Astrocyte (in vitro differentiated cells and primary cell): ENCODE measurements at places on chromosomes 16 and 17.
A peak's percentile ranks its signal among the peaks of the same experiment; 100 is the strongest.

DNA sequence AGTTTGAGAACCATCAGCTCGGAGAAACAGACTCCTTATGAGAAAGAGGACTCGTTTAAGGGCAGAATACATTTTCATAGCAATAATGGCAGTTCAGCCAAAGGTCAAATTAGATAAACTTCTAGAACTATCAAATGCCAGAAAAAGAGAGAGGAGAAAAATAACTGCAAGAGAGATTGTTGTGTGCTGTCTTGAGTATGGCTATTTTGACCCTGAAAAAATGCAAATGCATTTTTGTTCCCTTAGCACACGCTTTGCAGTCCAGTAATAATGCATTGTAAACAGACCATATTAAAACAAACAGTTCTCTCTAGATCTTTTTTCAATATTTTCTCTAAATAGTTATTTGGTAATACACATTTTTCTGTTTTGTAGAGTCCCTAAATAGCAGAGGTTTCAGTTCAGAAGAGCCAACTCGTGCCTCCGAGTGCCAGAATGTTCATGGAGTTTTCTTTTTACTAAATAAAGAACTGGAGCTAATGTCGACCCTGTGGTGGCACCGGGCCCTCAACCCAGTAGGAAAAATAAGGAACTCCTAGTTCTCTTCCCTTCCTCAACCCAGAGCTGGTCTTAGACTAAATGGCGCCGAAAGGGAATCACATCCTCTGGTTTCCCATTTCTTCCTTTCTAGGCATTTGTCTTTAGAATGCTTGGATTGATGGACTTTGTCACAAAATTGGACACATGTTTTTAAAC is 298.0 kb downstream of the MAP2K4 start:
- no peak for DNase-seq

DNA sequence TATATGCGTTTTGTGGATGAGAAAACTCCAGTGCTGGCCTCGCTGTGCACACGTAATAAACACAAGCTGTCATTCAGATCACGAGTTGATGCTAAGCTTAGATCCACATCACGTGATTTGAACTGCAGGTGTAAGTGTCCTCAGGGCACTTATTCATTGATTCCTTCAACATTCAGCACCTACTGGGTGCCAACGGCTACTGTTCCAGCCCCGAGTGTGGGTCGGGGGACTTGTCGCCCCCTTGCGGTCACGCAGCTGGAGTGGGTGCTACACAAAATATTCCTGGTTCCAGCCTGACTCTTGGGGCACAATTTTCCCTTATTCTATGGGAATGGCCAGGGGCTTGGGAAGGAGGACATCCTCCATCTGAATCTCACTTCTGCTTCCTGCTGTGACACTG is 29.9 kb upstream of the GINS2 start:
- no peak for DNase-seq

DNA sequence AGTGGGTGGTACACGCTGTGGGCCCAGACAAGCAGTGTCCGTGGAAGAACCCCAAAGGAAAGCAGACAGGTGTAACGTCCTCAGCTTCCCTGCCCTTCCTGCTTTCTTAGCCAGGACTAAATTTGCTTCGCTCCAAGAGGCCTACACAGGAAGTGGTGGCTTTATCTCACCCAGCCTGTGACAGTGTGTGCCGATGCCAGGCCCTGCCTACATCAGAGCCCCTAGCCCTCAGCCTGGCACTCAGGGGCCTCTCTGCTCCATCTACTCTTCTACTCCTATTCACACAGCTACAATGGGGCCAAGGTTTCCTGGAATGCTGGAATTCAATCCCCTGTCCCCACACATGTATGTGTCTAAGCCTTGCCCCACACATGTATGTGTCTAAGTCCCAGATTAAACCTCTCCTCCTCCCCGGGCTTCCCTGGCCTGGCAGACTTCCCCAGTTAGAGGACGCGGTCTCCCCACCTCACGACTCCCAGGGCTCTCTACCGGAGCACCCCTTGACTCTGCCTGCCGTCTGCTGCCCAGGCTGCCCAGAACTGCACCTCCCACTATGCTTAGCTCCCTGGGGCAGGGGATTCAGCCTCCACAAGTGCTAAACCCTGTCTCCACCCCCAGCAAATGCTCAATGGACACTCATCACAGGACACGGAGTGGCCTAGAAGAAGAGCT is 8.2 kb downstream of the PGAP3 start:
- no peak for DNase-seq

GRCh38 chr17:53736516-53737240 is 86.0 kb upstream of the KIF2B start:
- no peak for DNase-seq

- peak; percentile 42 for DNase-seq
Measured at GRCh38 chr17:31743797-31744196, 115.2 kb downstream of the COPRS start.
